ENCODE measurements at places on chromosomes 11 and 22.
A peak's percentile ranks its signal among the peaks of the same experiment; 100 is the strongest.

DNA sequence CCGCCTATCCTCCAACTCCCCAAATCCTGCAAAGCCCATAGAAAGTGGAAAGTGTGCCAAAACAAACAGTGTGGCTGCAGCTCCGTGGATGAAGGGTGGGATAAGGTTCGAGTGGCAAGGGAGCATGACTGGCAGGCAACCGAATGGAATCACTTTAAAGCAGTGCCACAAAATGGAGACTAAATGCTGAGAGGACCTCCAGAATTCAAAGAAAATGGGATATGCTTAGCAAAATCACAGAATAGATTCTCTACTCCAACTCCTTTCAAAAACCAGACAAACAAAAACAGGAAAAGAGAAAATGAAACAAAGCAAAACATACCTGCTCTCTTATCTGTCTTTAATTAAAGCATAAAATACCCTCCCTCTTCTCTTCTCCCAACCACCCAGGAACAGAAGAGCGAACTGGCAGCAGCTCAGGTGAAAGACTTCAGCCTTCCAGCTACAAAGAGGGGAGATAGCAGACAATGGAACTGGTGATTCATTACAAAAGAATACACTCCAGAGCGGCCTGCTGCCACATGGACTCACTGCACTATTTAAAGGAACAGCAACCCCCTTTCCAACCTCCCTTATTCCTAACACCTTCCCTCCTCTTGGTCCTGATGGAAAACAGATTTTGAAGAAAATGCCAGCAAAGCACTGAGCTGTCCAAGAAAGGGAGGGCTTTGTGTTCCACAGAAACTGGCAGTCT, 118.5 kb downstream of the APOL5 start:
- peak; percentile 9 for DNase-seq

GRCh38 chr11:10450462-10451425, 4.3 kb upstream of the AMPD3 start:
- DNase-seq: peak; percentile 6

DNA sequence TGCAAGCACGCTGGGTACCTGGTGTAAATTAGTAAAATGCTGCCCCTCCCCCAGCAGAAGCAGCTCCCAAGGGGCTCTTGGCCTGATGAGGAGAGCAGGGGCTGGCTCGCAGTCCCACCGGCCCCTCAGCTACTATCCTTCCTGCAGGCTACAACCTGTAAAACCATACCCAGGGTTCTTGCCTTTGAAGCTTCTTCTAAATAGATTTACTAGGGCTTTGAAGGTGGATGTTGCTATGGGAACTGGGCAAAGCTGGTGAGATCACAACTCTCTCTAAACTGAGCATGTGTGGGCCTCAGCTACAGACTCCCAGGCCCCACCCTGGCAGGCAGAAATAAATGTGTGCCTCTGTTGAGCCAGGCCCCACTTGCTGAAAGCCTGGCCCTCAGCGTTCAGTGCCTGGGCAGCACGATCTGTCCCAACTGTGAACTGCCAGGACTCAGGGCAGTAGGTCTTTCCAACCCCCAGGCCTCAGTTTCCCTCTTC, 18.5 kb downstream of the CD5 start:
- no peak for DNase-seq

DNA sequence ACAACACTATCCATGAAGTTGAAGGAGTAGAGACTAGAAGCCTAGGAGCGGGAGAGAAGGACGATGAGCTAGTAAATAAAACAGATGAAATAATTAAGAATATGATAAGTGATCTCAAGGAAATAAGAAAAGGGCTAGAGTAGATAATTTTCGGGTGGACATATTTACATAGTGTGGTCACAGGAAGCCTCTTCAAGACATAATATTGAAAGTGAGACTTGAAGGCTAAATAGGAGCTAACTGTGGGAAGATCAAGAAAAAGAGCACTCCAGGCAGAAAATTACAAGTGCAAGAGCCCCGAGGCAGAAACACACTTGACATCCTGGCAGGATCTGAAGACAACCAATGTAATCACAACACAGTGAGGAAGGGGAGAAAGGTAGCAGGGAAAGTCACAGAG, 11.9 kb upstream of the PPFIBP2 start:
- no peak for DNase-seq

DNA sequence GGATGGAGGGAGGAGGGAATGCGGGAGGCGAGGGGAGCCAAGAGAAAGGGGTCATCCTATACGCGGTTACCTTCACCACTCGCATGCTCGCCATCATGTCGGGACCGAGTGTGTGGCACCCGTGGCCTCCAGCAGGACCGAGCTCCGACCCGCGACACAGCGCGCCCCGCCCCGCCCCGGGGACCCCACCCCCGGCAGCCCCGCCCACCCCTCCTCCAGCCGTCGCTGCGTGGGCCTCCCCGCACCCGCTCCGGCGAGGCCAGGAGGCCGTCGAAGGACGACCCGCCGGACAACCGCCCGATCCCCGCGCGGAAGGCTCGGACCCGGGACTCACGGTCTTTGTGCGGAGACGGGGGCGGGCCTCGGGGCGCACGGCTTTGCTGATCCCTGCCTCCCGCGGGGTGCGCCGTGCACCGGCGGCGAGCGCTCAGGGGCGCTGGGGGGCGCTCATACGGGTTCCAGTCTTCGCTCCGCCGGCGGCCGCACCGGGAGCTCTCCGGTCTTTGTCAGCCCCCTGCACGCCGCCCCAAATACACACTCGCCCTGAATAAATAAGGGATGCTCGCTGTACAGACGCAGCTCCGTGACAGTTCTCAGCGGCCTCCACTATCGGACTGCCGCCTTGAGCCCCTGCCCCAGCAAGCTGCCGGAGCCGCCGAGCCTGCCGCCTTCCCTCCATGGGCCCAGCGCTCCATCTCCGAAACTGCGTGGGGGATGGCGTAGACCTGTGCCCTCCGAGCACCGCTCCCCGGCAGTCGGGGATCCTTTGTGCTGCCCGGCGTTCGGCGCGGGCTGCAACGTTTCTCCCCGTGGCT, at the start of gene UBE2L6:
Gene UBE2L6 (minus strand): TSS at position 158 of the 815 bp plus-strand sequence. CDS start 61 bp downstream, at position 97.
- peak; percentile 38 for DNase-seq

- DNase-seq: no peak
Observed at GRCh38 chr22:31895411-31896123, 48.8 kb upstream of the YWHAH start.
